ENCODE measurements at places on chromosomes 3 and 15. TPM values are rescaled to one million over a fixed set of nuclear protein-coding genes. Genes with fewer than 3 reads are reported as not detected.

DNA sequence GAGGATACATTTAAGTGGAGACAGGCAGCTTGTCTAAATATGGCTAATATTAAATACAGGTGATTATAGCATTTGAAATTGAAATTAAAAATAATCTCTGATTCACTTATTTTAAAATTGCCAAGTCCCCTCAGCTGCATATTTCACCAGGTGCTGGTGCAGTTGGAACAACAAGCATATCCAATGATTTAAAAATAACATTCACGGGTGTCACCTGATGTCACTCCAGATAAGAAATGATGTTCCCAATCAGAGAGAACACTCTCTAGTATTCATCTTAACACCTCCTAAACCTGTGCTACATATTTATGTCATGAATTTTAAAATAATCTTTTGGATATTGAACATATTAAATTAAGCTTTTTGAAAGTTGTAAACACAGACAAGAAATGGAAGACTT is 249.9 kb downstream of the CADM2 start:
- no peak for DNase-seq

MAP1A gene
- 0.87 TPM for total RNA-seq

DNA sequence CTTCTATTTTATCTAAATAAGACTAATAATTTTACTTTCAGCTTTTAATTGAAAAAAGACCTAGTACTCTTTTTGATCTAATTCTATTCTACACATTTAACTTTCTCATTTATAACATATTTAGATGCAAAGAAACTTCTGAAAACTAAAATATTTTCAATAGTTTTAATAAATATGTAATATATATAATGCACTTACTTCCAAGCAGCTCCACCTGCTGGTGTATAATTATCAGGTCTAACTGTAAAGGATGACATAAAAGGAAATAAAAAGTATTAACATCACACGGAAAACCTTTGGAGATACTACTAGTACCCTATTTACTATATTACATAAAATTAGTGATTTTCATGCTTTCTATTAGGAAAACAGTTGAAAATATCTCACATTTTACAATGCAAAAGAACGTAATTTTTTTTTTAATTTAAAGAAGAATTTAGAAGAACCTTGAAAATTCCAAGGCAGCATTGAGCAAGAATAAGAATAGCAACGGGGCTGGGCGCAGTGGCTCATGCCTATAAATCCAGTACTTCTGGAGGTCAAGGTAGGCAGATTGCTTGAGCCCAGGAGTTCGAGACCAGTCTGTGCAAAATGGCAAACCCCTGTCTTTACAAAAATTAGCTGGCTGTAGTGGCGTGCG is 10.2 kb downstream of the PLSCR5 start:
- DNase-seq, result peak; percentile 32

DNA sequence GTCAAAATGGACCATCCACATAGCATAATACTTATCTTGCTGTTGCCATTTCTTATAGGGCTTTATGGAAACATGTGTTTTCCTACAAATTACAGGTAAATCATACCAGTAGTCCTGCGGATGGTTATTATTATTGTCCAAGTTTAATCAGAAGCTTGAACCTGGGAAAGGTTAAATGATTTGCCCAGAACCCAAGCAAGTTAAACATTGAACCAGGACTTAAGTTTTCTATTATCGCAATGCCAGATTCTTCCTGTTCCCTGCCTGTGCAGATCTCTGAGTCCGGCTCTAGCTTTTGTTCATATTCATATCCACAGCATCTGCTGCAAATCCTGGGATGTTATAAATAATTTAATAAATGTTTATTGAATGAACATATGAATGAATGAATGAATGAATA is 12.5 kb downstream of the LPP start:
- no peak for DNase-seq

RCCD1 gene
- 9.9 TPM for total RNA-seq

- DNase-seq, result no peak
These were observed 3.0 kb downstream of the DLL4 start for GRCh38 chr15:40932156-40932555.

DNA sequence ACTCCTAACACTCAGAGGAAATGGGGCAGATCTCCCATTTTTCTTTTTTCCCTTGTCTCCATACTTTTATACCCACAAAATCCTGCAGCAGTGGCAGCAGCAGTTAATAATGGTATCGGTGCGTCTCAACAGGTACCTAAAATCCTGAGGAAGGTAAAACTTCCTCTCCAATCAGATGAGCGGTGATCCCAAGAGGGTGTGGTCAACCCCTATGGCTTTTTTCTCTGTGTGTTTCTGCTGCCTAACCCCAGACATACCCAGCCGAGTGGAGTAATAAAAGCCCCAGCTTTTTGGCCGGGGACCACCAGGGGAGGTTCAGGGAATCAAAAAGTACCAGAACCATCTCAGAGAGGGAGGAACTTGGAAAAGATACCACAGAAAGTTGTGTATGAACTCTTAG is 9.1 kb downstream of the GK5 start:
- no peak for DNase-seq

CCPG1 gene
- 69.8 TPM for total RNA-seq

DNA sequence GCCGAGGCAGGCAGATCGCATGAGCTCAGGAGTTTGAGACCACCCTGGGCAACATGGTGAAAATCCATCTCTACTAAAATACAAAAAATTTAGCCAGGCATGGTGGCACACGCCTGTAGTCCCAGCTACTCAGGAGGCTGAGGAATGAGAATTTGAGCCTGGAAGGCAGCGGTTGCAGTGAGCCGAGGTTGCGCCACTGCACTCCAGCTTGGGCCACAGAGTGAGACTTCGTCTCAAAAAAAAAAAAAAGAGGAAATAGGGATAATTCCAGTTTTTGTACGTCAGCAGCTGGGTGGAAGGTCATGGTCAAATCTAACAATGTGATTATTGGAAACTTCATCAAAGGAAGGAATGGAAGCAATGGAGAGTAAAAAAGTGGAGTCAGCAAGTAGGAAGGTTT is 3.1 kb downstream of the CMC1 start:
- no peak for DNase-seq

GOLGA6L4 gene
- total RNA-seq, result 0.32 TPM

- DNase-seq, result peak; percentile 50
These were observed 71.0 kb downstream of the TCF12 start for GRCh38 chr15:56989411-56989924.

TNNC1 gene
- total RNA-seq, result 0.24 TPM

ROBO1 gene
- 50.9 TPM for total RNA-seq

SV2B gene
- 0.18 TPM for total RNA-seq

COL7A1 gene
- 2.0 TPM for total RNA-seq

SLITRK3 gene
- not detected for total RNA-seq

CD200 gene
- total RNA-seq, result 1.9 TPM
